Astrocyte (in vitro differentiated cells and primary cell): ENCODE measurements at places on chromosomes 2 and 18. TPM values are rescaled to one million over a fixed set of nuclear protein-coding genes. Genes with fewer than 3 reads are reported as not detected.

Gene TLX2
- total RNA-seq = not detected in 2 replicates

Gene UGT1A9
- total RNA-seq = not detected in 2 replicates

Gene ID2
- total RNA-seq = 7.7 and 13.6 TPM in 2 replicates

Gene AQP4
- 0.22 TPM in 1 of 2 replicates, not detected in the other for total RNA-seq

Gene C18orf54
- total RNA-seq = 7.6 and 10.2 TPM in 2 replicates

Gene UNC50
- 26.8 and 31.3 TPM in 2 replicates for total RNA-seq

Gene SLC9A4
- total RNA-seq = 0.07 and 0.09 TPM in 2 replicates

Gene TDRD15
- not detected in 2 replicates for total RNA-seq

- no peak for DNase-seq
- peaks cover 14% of the 10 kb centered on the region for H3K4me1 ChIP-seq
- H3K27ac ChIP-seq = no peak overlapping the region
- no peaks in the 10 kb centered on the region for H3K27me3 ChIP-seq
These were observed 31.7 kb downstream of the NGEF start for GRCh38 chr2:232981356-232981755.

GRCh38 chr18:32684940-32685339, 87.9 kb downstream of the KLHL14 start:
- no peaks in the 10 kb centered on the region for H3K36me3 ChIP-seq
- no peak overlapping the region for H3K27ac ChIP-seq
- no peaks in the 10 kb centered on the region for H3K27me3 ChIP-seq

GRCh38 chr2:174874085-174874484, 109.8 kb upstream of the CHRNA1 start:
- peak; percentile 16 for DNase-seq
- no peaks in the 10 kb centered on the region for H3K27me3 ChIP-seq
- no peak overlapping the region for H3K4me3 ChIP-seq
- no peaks in the 10 kb centered on the region for H3K36me3 ChIP-seq
- no peaks in the 10 kb centered on the region for H3K4me1 ChIP-seq

GRCh38 chr18:8977701-8978100, 124.8 kb upstream of the NDUFV2 start:
- H3K27me3 ChIP-seq = no peaks in the 10 kb centered on the region
- no peak for DNase-seq
- H3K36me3 ChIP-seq = no peaks in the 10 kb centered on the region
- H3K27ac ChIP-seq = no peak overlapping the region

GRCh38 chr2:191617575-191617974, 60.4 kb upstream of the NABP1 start:
- H3K4me3 ChIP-seq = no peak overlapping the region
- H3K27ac ChIP-seq = no peak overlapping the region
- H3K36me3 ChIP-seq = no peaks in the 10 kb centered on the region
- H3K4me1 ChIP-seq = peaks cover 16% of the 10 kb centered on the region

DNA sequence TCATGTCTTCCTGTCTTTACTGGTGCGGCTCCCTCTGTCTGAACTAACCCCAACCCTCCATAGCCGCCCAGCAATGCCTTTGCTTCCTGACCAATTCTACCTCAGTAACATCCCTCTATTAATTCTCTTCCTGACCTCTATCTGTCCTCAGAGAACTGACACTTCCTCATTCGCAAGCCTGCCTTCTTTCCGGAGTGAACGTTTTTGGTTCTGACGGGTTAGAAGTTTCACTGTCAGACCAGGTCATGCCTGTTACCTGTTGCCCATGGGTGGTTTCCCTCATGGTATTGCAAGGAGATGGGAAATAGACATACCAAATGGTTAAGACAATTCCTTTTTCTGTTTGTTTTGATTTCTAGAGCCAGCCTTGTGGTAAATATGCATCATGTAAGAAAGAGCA, 453.4 kb upstream of the SLC14A2 start:
- no peaks in the 10 kb centered on the region for H3K27me3 ChIP-seq
- H3K27ac ChIP-seq = no peak overlapping the region
- no peaks in the 10 kb centered on the region for H3K36me3 ChIP-seq
- H3K4me1 ChIP-seq = peaks cover 12% of the 10 kb centered on the region

DNA sequence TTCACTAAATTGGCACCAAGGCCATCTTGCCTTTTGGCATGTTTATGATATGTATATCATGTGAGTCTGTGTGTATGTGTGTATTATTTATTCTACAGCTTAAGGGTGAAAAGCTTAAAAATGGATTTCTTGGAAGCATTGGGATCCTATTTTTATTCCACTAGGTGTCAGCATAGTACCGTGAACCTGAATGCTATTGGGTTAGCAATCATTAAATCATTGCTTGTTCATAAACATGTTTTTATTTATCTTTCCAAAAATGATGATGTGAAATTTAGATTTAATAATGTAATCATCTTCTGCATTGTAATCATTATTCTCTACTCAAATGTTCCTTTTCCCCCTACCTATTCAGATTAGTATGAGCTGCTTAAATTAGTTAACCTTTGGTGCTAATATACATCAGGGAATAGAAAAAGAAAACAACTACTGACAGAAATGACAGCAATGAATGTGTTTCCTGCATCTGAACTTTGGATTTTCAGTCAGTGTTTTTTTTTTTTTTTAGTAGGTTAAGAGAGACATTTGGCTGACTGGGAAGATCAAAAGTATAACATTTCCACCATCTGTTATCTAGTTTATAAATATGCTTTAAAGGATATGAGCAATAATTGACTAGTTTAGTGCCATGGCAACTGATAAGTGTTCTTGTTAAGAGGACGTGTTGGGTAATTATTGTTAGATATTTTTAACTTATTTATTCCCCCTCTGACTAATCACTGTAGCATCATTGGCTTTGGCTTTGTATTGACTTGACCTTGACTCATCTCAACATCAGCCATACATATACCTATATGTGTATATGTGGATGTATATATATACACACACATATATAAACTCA, 14.1 kb upstream of the ZSWIM2 start:
- no peaks in the 10 kb centered on the region for H3K27me3 ChIP-seq
- H3K27ac ChIP-seq = no peak overlapping the region
- H3K4me1 ChIP-seq = no peaks in the 10 kb centered on the region
- H3K36me3 ChIP-seq = no peaks in the 10 kb centered on the region
- no peak overlapping the region for H3K4me3 ChIP-seq
- peak; percentile 9 for DNase-seq

DNA sequence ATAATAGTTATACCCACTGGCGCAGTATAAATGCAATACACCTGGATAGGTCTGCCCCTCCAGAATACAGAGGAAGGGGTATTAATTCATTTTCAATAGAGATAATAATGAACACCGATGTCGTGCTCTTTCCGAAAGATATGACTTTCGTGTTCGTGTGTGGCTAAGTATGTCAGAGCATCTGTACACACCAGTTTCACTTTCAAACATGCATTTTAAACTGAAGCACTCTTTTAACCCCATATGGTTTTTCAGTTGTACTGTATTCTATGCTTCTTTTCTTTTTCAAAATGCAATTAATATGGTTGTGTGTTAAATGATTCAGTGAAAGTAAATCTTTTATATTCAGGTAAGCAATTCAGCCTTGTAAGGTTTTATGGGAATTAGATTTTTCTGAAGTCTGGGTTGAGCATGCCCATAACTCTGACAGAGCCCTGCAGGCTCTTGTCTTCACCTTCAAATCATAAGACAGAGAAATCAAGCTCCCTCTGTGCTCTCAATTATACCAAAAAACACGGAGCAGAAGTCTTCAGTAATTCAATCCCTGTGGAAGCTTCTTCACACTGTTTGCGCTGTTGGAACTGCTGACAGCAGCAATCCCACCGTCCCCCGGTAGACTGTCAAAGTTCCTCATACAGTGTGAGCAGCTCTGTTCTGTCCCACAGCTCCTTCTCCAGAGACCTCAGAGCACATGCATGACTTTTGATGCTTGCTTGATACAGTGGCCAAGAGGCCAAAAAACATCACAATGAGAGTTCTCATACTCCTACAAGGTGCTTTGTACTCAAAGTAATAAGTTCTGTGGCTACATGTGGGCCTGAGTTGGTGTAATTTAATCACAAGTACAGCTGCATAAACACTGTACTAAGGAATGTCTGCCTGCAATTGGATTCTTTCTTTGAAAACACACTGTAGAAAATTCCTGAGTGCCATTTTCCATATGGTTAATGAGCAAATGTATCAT, 186.8 kb downstream of the ZNF521 start:
- peak; percentile 72 for DNase-seq
- no peak overlapping the region for H3K27ac ChIP-seq
- no peaks in the 10 kb centered on the region for H3K27me3 ChIP-seq
- H3K36me3 ChIP-seq = no peaks in the 10 kb centered on the region

DNA sequence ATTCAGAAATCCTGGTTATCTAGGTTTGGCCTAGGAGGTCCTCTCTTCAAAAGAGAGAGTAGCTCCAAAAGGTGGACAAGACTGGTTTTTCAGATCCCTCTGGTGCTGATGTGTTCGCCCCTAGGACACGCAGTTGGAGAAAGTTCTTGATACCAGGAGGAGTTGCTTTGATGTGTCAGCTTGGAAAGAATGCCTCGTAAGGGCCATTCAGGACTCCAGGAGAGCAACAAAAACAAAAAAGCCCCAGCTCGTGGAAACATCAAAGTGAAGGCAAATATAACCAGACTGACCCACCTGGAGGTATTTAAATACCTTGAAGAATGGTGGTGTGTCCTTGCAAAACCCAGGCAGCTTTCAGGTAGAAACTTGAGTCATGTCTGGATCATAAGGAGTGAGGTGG, 12.5 kb upstream of the LBH start:
- H3K4me3 ChIP-seq = no peak overlapping the region
- H3K36me3 ChIP-seq = no peaks in the 10 kb centered on the region
- H3K4me1 ChIP-seq = peaks cover 8% of the 10 kb centered on the region
- H3K27ac ChIP-seq = no peak overlapping the region
- DNase-seq = peak; percentile 9
- peaks cover 2% of the 10 kb centered on the region for H3K27me3 ChIP-seq

DNA sequence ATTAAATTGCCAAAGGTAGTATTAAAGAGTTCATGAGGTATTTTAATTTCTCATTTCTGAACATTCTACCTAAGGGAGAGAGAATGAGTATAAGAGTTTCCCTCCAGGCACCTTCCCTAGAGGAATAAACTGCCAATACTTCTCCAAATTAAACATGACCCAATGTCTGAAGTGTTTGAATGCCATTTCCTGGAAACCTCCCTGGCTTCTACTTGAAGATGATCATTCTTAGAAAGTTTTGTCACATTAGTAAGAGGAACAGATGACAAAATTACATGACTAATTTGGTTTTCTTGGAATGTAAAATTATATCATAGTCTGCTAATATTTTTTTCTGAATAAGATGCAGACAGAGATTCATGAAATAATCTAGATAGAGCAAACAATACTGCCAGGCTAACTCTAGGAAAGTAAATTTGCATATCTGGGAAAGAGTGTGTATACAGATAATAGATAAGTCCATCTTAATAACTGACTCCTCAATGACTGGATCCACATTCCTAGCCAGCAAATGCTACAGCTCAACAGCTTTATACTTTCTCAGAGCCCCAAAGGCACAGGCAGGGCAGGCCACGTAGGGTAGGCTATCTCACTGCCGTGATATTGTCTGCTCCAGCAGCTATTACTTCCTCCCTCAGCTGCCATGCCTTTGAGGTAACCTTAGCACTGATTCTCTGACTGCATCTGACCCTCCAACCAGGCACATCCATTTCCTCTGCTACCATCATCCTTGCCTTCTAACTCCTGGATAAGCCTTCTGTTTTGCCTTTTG, 630.8 kb upstream of the PIK3C3 start:
- DNase-seq = peak; percentile 37
- H3K27me3 ChIP-seq = no peaks in the 10 kb centered on the region
- H3K27ac ChIP-seq = peak overlapping the region; percentile 20
- no peaks in the 10 kb centered on the region for H3K36me3 ChIP-seq
- H3K4me3 ChIP-seq = no peak overlapping the region

- H3K27ac ChIP-seq = no peak overlapping the region
- no peak for DNase-seq
- no peaks in the 10 kb centered on the region for H3K4me1 ChIP-seq
These were observed 258.4 kb downstream of the MYO3B start for GRCh38 chr2:170436077-170436943.

- no peak for DNase-seq
- no peaks in the 10 kb centered on the region for H3K27me3 ChIP-seq
- no peak overlapping the region for H3K27ac ChIP-seq
- no peaks in the 10 kb centered on the region for H3K36me3 ChIP-seq
- H3K4me1 ChIP-seq = peaks cover 5% of the 10 kb centered on the region
- no peak overlapping the region for H3K4me3 ChIP-seq
These were observed 7.1 kb upstream of the CEP68 start for GRCh38 chr2:65049010-65049639.

GRCh38 chr2:127080226-127080937, 26.6 kb downstream of the BIN1 start:
- no peak for DNase-seq
- no peak overlapping the region for H3K27ac ChIP-seq
- no peaks in the 10 kb centered on the region for H3K36me3 ChIP-seq
- H3K4me3 ChIP-seq = no peak overlapping the region
- peaks cover 54% of the 10 kb centered on the region for H3K4me1 ChIP-seq

DNA sequence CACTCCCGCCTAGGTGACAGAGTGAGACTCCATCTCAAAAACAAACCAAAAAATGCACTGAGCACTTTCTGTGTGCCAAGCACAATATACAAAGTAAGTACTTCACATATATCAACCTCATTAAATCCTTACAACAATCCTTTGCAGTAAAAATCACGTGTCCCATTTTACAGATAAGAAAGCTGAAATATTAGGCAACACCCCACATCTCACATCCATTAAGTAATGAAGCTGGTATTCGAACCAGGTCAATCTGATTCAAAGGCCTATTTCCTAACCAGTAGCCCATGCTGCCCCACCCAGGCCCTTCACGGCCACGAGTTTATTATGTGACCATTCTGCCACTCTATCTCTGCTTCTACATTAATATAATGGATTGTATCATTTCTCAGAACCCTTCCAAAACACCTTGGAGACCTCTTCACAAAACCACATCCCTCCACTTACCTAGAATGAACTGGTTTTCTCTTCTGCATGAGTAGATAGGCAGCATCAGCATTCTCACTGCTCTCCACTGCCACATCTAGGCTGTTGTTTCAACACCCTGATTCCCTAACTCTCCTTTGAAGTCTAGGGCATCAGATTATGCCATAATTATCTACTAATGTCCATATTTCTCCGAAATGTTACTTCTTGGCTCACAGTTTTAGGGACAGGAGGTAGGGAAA, 3.1 kb upstream of the EXOC6B start:
- no peaks in the 10 kb centered on the region for H3K36me3 ChIP-seq
- peaks cover 17% of the 10 kb centered on the region for H3K4me1 ChIP-seq
- no peak overlapping the region for H3K4me3 ChIP-seq

GRCh38 chr2:138956116-138956515, 175.9 kb upstream of the NXPH2 start:
- peaks cover 30% of the 10 kb centered on the region for H3K27me3 ChIP-seq
- H3K4me3 ChIP-seq = no peak overlapping the region
- H3K4me1 ChIP-seq = no peaks in the 10 kb centered on the region
- no peak overlapping the region for H3K27ac ChIP-seq
- no peak for DNase-seq
- H3K36me3 ChIP-seq = no peaks in the 10 kb centered on the region

- H3K27me3 ChIP-seq = no peaks in the 10 kb centered on the region
- no peaks in the 10 kb centered on the region for H3K36me3 ChIP-seq
- H3K27ac ChIP-seq = no peak overlapping the region
- H3K4me3 ChIP-seq = no peak overlapping the region
- DNase-seq = no peak
- H3K4me1 ChIP-seq = peaks cover 4% of the 10 kb centered on the region
These were observed 69.6 kb downstream of the EML4 start for GRCh38 chr2:42238644-42239288.
